Stimulated activated CD4-positive, alpha-beta T cell treated with anti-CD3 and anti-CD28 coated beads, Interleukin-15, amount 100 ng/mL, for 24 hours (primary cell): ENCODE measurements at places on chromosomes 2 and 18.

DNA sequence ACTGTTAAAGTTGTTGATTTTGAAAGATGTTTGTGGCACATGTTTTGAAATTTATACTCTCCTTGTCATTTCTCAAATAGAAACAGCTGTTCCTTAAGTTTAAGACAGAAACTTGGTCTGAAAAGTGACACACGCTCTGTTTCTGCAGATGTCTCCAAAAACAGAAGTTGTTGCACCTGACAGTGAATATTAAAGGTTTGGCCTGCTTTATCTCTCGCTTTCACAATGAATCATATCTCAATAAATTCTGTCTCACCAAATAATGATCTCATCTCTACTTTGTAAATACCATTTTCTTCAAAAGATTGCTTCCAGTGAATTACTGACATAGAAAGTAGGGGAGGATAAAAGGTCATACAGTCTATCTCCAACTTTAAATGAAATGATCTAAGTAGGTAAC, 294.9 kb upstream of the SYT4 start:
- DNase-seq = no peak

GRCh38 chr18:2905854-2906703, 59.3 kb downstream of the EMILIN2 start:
- peak; percentile 75 for DNase-seq

DNA sequence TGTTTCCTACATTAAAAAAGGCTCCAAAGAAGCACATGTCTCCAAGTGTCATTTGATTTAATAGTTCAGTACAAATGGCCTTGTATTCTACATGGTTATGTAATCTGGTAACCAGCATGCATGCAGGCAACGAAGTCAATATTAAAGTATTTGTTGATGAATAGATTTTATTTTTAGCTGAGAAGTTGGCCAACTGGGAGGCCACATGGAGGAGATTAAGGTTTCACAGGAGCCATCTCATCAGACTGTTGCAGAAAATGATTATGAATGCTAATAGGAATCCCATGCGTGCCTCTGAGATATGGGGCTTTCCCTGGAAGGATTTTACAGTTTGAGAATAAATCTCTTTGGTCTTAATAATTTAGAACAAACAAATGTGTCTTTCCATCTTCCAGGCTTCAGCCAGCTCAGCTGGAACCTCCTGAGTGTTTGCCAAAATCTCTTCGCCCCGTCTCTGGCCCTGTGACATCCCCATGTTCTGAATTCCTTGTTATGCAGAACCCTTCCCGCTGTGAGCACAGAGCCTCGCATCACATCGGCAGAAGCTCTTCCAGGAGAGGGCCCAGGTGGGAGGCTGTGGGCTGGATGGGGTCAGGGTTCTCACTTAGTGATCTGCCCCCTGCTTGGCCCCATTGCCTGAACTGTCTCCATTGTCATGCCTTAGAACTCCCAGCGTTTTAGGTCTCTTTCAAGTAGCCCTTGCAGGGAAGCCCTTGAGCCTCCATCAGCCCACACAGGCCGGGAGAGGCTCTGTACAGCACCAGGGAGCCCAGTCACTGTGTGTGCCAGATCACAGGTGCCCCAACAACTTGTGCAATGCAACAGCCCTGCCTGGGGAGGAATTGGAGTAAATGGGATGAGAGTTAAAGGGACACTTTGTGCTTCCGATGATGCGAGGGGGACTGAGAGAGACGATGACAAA, 190.5 kb upstream of the TWIST2 start:
- DNase-seq = no peak

DNA sequence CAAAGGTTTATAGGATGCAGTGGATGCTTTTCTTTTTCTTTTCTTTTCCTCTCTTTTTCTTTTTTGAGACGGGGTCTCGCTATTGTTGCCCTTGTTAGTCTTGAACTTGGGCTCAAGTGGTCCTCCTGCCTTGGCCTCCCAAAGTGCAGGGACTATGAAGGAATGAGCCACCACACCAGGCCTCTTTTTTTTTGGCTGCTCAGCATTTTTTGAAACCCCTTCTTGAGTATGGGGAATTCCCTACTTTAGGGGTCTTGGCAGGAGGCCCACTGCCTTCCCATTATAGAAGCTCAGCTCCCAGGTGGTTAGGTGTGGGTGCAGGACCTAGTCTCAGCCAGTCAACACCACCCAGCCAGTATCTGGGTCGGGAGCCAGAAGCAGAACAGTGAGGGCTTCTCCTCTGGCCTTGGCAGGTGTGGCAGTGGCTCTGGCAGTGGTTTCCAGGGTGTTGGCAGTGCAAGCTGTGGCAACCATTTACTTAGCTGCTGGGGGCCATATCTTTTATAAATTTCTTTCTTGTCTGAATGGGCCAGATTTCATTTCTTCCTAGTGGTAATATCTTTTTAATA, 51.4 kb upstream of the ACYP2 start:
- no peak for DNase-seq

DNA sequence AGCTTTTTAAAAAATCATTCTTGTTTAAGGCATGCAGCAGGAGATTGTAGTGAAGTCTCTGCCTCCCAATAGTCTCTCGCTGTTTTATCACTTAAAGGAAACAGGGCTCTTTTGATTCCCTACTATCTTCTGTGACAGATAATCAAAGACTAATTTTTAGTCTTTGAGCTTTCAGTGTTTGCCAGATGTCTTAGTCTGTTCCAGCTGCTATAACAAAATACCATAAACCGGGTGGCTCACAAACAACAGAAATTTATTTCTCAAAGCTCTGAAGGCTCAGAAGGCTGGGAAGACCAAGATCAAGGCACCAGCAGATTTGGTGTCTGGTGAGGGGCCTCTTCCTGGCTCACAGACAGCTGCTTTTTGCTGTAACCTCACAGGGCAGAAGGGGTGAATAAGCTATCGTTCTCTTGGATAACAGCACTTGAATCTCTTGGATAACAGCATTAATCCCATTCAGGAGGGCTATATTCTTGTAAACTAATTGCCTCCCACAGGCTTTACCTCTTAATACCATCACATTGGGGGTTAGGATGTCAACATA, 37.8 kb upstream of the STAT4 start:
- DNase-seq = no peak

DNA sequence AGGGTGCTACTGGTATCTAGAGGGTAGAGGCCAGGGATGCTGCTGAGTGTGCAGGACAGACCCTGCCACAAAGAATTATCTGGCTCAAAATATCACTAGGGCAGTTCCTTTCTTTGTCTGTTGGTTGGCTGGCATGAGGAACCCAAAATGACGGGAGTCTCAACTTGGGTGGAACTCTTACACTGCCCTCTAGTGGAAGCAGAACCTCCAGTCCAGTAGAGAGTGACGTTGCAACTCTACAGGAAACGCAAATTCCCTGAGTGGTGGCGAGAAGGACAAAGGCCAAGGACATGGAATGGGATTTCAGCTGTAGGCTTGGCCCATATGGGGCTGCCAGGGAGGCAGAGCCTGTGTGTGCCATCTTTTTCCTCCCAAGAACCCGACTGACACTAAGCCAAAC, 47.1 kb downstream of the COPS8 start:
- DNase-seq = no peak

GRCh38 chr18:53553030-53553429, 671.4 kb downstream of the MBD2 start:
- DNase-seq = no peak

DNA sequence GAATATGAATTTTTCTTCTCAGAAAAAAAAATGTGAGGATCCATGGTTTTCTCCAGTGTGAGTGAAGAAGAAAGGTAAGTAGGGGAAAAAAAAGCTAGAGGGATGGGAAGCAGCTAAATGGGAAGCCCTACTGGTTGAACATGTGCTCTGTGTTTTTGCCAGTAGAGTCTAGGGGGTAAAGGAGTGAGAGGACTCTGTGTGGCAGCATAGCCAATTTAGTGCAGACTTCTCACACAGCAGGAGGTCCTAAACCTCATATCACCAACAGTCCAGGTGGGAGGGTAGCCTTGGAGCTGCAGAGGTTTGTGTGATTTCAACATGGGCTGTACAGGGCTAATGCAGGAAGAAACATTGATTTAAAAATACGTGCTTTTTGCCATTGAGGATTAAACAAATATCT, 334.5 kb upstream of the SPHKAP start:
- DNase-seq = no peak

- DNase-seq = no peak
These were observed 346.3 kb upstream of the TNP1 start for GRCh38 chr2:217206016-217206725.

GRCh38 chr2:10770956-10771750, 41.4 kb downstream of the PDIA6 start:
- DNase-seq = no peak

DNA sequence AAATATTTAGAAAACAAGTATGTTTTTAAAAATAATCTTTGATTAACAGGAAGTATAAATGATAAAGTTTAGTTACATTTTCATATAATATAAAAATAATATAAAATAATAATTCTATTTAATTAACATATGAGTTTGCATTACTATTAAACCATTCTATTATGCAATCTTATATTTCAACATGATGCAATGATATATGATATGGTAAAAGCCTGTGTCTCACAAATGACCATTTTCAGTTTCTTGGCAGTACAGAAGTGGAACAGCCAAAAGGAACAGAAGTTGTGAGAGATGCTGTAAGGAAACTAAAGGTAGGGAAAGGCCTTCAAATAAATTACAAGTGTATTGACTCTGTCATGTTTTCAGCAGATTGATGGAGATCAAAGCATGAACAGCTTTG, 230.8 kb downstream of the GULP1 start:
- DNase-seq = no peak

GRCh38 chr2:201262718-201263117, 2.4 kb downstream of the CASP8 start:
- peak; percentile 32 for DNase-seq

GRCh38 chr2:119339562-119339923, 27.1 kb downstream of the C2orf76 start:
- no peak for DNase-seq

GRCh38 chr2:147137711-147138110, 707.1 kb upstream of the ACVR2A start:
- no peak for DNase-seq

DNA sequence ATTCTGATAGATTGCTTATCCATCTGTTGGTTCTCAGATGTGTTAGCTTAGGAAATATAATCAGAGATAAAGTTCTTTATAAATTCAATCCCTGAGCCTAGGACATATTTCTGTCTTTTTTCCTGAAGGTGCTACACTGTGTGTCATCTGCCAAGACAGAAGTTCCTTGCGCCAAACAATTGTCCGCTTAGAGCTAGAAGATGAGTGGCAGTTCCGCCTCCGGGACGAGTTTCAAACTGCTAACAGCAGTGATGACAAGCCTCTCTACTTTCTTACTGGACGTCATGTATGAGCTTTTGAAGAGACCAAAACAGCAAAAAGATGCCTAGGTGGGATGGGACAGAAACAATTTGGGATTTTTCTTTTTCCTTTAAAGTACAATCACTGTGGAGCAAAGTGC, 78.0 kb downstream of the ESCO1 start:
- DNase-seq = no peak

DNA sequence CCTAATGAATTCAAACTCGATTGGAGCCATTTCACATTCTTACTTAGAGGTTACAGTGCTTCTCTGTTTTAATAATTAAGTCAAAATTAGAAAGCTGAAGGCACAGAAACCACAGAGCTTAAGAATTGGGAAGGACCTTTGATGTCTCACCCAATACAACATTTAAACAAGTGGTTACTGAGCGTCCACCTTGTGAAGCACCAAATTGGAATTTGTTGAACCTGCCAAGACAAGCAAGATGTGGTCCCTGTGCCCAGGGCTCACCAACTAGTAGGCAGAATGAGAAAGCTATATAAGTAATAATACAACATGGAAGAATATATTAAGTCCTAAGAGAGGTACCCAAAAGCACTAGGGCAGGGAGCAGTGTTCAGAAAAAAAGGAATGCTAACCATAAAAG, 64.5 kb upstream of the NPAS2 start:
- no peak for DNase-seq

- DNase-seq = peak; percentile 23
These were observed 367.4 kb upstream of the MYT1L start for GRCh38 chr2:2698182-2699120.

DNA sequence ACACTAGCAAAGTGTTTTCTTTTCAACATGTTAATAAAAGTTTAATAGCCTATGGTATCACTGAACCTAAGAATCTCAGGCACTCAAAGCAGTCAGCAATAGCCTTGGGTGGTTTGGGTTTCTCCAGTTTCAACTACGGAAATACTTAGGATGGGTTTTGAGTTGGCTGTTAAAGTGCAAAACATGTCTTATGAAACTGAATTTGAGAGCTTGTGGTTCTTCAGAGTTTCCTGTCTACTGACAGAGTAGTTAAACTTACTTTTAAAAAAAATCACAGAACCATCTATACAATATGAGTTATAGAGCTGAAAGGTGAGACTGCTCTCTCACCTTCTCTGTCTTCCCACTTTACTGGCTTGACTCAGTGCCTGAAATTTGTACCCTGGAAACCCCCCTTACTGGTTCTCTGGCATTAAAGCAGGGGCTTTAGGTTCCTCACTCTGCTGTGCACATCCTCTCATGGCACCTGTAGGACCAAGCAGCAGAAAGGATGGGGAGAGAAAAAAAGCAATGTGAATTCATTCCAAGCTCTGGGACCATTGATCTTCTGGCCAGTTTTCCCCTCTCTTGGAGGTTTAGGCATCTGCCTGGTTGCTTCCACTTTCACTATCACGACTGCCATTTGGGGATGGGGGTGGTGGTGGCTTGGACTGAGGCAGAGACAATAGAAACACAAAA, 18.1 kb downstream of the CCDC141 start:
- peak; percentile 47 for DNase-seq

- DNase-seq = peak; percentile 79
These were observed 85.1 kb upstream of the ATL2 start for GRCh38 chr2:38462121-38462661.

DNA sequence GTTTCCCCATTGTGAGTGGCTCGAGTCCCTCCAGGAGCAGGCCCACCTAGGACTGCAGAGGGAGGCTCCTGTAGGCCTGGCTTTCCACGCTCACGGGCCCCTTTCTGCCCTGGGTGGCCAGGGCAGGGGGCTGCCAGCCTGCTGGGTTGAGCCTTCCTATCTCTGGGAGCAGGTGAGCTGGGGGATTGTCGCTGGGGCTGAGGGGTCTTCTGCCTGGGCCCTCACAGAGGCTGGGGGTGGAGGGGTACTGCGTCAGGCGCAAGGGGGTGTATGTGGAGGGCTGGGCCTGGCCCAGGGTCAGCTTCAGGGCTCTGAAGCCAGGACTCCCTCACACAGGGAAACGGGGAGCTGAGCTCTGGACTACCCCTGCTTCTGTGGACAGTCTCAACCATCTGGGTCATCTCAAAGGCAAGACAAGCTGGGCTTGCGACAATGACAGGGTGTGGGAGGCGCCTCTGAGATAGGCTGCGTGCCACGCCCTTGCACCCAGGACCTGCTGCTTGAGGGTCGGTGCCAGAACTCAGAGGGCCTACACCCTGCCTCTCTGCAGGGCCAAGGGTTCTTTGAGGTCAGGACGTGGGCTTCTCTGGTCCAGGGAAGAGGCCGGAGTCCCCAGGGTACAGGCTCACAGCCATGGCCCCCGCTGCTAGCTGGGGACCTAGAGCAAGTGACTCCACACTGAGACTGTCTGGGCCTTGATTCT, 206.1 kb downstream of the TWIST2 start:
- DNase-seq = no peak

GRCh38 chr2:116948258-116948657, 866.2 kb upstream of the DDX18 start:
- DNase-seq = no peak

GRCh38 chr2:75483878-75484277, 76.9 kb downstream of the EVA1A start:
- DNase-seq = no peak

GRCh38 chr2:15826273-15826717, 114.1 kb upstream of the MYCN start:
- DNase-seq = no peak

GRCh38 chr2:189933041-189933440, 129.5 kb downstream of the MSTN start:
- DNase-seq = no peak
